Lung (tissue), 17 donors: ENCODE measurements at places on chromosomes 13 and 19. TPM values are rescaled to one million over a fixed set of nuclear protein-coding genes. Genes with fewer than 3 reads are reported as not detected.
A peak's percentile ranks its signal among the peaks of the same experiment; 100 is the strongest.

- no peak for DNase-seq
Measured at GRCh38 chr13:113929628-113930615, 44.0 kb downstream of the C13orf46 start.

GRCh38 chr13:49064476-49064875 is 88.8 kb downstream of the FNDC3A start:
- no peak for DNase-seq

DNA sequence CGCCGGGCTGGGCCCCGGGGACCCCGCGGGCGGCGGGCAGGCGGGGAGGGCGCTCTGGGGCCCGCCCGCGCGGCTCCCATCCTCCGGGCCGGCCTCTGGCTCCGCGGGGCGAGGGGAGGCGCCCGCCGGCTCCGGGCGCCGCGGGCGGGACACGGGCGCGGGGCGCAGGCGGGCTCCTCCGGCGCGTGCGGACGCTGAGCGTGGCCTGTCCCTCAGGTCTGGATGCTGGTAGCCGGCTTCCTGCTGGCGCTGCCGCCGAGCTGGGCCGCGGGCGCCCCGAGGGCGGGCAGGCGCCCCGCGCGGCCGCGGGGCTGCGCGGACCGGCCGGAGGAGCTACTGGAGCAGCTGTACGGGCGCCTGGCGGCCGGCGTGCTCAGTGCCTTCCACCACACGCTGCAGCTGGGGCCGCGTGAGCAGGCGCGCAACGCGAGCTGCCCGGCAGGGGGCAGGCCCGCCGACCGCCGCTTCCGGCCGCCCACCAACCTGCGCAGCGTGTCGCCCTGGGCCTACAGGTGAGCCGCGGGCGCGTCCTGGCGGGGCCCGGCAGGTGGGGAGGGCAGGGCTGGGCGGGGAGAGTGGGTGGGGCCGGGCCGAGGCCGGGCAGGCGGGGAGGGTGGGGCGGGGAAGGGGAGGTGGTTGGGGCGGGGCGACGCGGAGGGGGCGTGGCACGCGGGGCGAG is 420 bp downstream of the IL17D start:
- peak; percentile 79 for DNase-seq

- DNase-seq = no peak
Measured at GRCh38 chr19:31152906-31153305, 196.3 kb downstream of the TSHZ3 start.

GRCh38 chr19:51799034-51799773 is 4.2 kb downstream of the FPR3 start:
- DNase-seq = peak; percentile 97

DNA sequence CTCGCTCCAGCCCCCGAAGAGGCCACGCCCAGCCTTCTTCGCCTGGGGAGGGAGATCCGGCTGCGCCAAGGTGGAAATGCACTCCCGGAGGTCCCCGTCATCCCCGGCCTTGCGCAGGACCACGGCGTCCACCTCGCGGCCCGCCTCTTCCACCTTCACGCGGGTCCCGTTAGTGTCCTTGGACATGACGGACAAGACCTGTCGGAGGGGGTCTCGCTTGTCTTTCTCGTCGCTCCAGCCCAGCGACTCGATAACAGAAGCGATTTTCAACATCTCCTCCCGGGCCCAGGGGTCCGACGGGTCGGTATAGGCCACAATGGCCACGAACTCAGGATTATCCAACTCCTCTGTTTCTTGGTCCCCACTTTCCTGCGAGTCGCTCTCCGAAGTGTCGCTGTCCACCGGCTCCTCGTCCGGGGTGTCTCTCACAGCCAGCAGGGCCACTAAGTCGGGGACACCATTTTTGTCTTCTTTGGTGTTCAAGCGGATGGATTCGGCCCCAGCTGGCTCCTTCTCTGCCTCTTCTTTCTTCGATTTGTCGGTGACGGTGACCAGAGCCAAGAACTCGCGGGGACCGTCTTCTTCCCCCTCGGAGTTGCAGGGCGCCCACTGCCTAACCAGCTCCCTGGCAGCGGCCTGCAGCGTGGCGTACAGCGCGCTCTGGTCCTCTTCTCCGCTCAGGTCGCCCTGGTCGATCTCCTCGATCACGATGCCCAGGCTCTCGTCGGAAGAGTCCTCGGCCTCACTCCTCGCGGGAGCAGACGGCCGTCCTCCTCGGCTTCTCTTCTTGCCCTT is 1.3 kb downstream of the PNMA8B start:
- DNase-seq = no peak

DNA sequence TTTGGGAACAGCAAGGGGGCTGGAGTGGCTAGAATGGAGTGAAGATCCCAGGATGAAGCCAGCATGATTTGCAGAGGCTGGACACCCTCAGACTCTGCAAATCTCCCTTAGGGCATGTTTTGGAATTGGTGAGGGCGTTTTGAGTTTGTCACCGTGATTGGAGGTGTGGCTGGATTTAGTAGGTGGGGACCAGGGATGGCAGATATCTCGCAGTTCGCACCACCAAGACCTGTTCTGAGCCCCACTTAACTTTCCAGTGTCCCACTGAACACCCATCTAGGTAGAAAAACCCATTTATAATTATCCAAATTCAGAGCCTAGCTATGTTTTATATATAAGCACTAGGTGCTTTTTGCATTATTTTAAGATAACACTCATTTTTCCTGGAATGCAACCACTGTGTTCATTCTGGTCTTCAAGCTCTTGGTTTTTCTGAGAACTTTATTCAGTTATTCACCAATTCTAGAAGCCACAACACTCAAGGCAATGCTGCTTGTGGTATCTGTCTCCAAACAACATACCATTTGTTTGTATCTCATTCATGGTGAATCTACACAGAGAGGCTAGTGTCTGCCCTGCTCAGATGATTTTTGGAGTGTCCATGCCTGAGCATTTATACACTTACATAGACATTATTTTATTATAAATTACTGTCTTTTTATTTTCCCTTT is 3.0 kb upstream of the NANOS2 start:
- no peak for DNase-seq

DNA sequence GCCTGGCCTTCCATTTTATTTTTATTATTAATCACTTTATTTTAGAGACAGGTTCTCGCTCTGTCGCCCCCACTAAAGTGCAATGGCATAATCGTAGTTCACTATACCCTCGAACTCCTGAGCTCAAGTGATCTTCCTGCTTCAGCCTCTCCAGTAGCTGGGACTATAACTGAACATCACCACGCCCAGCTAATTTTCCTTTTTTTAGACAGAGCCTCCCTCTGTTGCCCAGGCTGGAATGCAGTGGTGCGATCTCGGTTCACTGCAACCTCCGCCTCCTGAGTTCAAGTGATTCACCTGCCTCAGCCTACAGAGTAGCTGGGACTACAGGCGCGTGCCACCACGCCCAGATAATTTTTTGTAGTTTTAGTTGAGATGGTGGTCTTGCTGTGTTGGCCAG is 6.7 kb upstream of the PAN3 start:
- no peak for DNase-seq

DNA sequence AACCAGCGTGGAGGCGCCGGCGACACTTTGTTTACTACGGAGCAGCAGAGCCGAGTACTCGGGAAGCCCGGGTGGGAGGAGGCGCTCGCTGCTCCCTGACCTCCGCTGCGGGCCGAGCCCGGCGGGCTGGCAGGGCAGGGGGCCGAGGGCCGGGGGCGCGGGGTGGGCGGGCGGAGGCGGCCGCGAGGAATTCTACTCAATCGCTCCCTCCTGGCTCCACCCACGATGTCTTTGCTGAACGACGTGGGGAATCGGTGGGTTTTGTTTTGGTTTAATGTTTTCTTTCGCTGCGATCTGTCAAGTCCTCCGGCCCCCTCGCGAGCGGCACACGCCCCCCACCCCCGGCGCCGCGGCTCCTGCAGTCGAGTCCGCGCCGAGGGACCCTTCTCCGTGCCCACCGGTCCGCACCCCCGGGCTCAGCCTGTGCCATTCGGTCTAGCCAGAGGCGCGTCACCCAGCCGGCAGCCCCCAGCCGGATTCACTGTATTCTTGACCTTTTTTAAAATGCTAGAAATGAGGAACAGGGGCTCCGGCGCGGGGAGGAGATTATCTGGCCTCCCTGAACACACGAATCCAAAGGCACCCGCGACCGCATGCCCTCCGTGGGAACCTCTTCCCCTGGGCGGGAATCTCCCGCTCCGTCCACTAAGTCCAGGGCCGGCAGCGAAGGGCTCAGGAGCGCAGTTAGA is 636 bp upstream of the FOXO1 start:
- no peak for DNase-seq

GRCh38 chr13:34000955-34001354 is 183.0 kb downstream of the RFC3 start:
- no peak for DNase-seq

- peak; percentile 75 for DNase-seq
Measured at GRCh38 chr19:47227352-47228167, 3.4 kb downstream of the BBC3 start.

- peak; percentile 52 for DNase-seq
Measured at GRCh38 chr19:4172861-4173473, 9.4 kb downstream of the SIRT6 start.

Gene PABPC3
- 0.51 TPM for total RNA-seq

Gene TEX26
- 6.2 TPM for total RNA-seq

Gene SH2D3A
- total RNA-seq = 16.6 TPM

Gene ZNF439
- 21.7 TPM for total RNA-seq

Gene KLK2
- total RNA-seq = not detected

Gene SPACA4
- not detected for total RNA-seq

Gene SIN3B
- 60.8 TPM for total RNA-seq

Gene S1PR2
- total RNA-seq = 15.2 TPM

Gene IZUMO2
- total RNA-seq = 0.46 TPM

Gene ERICH4
- not detected for total RNA-seq

Gene GDF15
- total RNA-seq = 49.7 TPM
